ENCODE measurements at places on chromosomes 13 and 19.

- no peak for DNase-seq
These were observed 587 bp downstream of the ZNF613 start for GRCh38 chr19:51927859-51928258.

DNA sequence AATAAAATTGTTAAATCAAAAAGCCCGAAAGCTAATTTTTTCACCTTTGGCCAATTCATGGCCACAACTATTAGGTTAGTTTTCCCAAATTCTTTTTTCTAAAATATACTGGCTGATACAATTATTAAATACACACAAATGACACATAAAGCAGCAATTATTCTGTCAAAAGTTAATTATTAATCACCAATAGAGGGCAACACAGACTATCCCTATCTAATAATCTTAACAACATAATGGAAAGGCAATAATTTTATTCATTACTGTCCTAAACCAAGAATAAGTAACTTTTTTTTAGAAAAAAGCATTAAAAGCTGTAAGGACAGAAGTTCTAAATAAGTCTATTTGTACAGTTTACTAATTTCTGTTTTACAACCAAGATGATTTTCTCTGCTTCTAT, 51.7 kb downstream of the KATNAL1 start:
- DNase-seq = no peak

- no peak for DNase-seq
These were observed 28.1 kb downstream of the B3GLCT start for GRCh38 chr13:31227870-31228269.

DNA sequence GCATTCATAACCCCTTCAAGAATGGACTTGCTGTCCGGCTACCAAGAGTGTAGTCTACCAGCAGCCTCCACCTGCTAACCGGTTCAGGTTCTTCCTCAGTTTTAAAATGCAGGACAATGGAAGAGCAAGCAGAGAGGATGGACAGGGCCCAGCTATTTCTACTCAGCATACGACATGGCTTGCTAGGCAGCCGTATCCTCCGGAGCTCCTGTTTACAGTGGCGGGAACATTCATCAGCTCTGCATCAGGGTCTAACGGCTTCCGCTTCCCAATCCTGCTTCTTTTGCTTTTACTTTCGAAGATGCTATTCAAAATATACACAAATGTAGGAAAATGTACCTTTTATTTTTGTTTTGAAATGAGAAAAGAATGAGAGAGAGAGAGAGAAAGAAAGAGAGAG, 118.5 kb downstream of the TRPC4 start:
- DNase-seq = no peak

DNA sequence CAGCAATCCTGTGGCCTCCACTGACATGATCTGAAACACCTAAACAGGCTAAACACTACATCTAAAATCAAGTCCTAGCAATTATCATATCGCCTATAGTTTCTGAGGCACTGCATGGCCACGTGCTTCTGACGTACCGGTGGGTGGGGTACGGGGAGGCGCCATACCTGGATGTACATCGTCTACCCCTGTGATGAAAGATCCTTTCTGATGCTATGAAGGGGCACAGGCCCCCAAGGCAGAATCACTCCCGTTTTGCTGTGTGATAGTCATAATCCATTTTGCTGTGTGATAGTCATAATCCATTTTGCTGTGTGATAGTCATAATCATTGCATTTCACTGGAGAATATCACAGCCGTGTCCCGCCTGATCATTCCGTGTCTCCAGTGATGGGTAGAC, 118.7 kb upstream of the SOX1 start:
- DNase-seq = no peak

DNA sequence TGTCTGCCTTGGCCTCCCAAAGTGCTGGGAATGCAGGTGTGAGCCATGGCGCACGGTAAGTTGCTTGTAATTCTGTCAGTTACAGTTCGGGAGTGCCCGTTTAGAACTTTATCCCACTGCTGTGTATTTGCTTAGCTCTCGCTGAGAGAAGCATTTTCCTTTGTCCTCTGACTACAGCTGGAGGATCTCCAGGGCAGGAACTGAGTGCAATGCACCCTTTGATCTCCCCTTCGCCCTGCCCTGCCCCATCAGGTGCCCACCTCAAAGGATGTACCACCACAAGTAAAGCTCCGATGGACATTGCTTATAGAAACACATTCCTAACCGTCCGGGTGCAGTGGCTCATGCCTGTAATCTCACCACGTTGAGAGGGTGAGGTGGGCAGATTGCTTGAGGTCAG, 6.5 kb downstream of the BRME1 start:
- no peak for DNase-seq

- no peak for DNase-seq
These were observed 931.9 kb downstream of the SLITRK5 start for GRCh38 chr13:88602786-88603777.

- DNase-seq = no peak
These were observed 264.5 kb downstream of the DCT start for GRCh38 chr13:94214975-94215374.

DNA sequence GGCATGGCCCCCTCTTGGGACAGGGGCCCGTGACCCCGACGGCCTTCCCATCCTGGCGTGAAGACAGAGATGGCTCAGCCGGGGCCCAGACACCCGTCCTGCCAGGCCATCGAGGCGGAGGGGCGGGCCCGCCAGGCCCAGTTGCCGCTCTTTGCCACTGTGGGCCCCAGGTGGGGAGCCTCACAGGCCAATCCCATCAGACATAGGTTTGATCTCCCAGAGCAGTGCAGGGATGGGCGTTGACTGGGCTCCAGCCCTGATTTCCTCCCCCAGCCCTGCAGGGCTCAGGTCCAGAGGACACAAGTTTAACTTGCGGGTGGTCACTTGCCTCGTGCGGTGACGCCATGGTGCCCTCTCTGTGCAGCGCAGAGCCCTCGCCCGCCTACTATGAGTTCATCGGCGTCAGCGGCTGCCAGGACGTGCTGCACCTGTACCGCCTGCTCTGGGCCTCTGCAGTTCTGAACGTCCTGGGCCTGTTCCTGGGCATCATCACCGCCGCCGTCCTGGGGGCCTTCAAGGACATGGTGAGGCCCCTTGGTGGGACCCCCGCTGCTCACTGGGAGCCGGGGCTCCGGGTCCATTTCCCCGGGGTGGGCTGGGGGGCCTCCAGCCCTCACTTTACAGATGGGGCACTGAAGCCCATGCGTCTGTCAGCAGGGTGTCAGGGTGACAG, 42.4 kb downstream of the TMEM255B start:
- DNase-seq = no peak

GRCh38 chr13:63288576-63288975, 1872.9 kb upstream of the PCDH20 start:
- no peak for DNase-seq
